SK-N-DZ (cell line): ENCODE measurements at places on chromosomes 1 and 21.

GRCh38 chr21:17651526-17651925 lies 38.8 kb upstream of the BTG3 start:
- no peak for DNase-seq

DNA sequence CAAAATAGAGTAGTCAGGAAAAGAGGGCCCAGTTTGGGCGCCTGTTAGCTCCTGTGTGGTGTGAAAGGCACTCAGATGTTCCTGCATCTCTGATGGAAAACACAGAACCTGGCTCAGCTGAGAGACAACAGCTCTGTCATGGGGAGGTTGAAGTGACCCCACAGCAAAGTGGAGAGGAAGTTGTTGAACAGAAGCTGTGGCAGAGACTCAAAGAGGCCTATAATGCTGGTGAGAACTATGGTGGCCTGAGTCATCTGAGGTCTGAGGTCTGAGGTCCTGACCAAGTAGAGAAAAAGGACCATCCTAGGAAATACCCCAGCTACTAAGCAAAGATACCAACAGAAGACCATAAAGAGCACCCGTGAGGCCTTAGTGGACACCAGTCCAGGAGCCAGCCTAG lies 45.6 kb upstream of the JAK1 start:
- no peak for DNase-seq

- no peak for DNase-seq
These were observed 5.3 kb upstream of the AMIGO1 start for GRCh38 chr1:109514846-109515245.

- DNase-seq: no peak
These were observed 23.3 kb downstream of the TTC34 start for GRCh38 chr1:2778220-2778592.

GRCh38 chr1:209045331-209046057 lies 538.0 kb upstream of the CAMK1G start:
- no peak for DNase-seq

- peak; percentile 25 for DNase-seq
These were observed 106.4 kb downstream of the TBX19 start for GRCh38 chr1:168386949-168387586.

GRCh38 chr1:232968965-232969364 lies 18.6 kb downstream of the NTPCR start:
- no peak for DNase-seq

DNA sequence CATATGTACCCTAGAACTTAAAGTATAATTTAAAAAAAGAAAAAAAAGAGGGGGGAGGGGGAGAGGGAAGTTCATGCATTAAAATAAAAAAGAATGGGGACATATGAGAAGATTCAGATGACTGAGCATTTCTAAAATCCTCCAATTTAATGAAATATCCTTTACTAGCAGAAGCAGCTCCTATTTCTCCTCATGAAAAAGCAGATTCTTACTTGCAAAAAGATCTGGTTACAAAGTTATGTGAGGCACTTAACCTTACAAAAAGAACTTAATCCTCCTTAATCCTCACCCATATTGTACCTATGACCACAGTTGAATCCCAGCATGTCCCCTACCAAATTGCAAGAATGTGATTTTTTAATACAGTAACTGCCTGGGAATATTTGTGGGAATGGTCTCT lies 298.5 kb downstream of the SRGAP2C start:
- DNase-seq: no peak

- peak; percentile 72 for DNase-seq
These were observed 56.8 kb downstream of the PLD5 start for GRCh38 chr1:242467556-242468145.

GRCh38 chr1:194795917-194796593 lies 1609.6 kb upstream of the B3GALT2 start:
- no peak for DNase-seq

GRCh38 chr1:181128592-181129497 lies 40.3 kb downstream of the IER5 start:
- DNase-seq: peak; percentile 43

GRCh38 chr1:172477216-172477615 lies 33.3 kb upstream of the PIGC start:
- no peak for DNase-seq

DNA sequence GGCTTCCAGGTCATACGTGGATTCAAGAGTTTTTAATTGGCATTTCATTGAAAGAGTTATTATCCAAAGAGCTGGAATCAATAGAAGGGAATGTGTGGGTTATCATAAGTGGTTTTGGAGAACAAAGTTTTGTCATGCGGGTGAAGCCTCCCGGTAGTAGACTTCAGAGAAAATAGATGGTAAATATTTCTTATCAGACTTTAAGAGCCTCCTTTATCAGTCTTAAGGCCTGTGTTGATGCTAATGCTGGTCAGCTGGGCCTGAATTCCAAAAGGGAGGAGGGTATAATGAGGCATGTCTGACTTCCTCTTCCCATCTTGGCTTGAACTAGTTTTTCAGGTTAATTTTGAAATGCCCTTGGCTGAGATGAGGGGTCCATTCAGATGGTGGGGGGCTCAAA lies 89.7 kb downstream of the ITSN1 start:
- no peak for DNase-seq

DNA sequence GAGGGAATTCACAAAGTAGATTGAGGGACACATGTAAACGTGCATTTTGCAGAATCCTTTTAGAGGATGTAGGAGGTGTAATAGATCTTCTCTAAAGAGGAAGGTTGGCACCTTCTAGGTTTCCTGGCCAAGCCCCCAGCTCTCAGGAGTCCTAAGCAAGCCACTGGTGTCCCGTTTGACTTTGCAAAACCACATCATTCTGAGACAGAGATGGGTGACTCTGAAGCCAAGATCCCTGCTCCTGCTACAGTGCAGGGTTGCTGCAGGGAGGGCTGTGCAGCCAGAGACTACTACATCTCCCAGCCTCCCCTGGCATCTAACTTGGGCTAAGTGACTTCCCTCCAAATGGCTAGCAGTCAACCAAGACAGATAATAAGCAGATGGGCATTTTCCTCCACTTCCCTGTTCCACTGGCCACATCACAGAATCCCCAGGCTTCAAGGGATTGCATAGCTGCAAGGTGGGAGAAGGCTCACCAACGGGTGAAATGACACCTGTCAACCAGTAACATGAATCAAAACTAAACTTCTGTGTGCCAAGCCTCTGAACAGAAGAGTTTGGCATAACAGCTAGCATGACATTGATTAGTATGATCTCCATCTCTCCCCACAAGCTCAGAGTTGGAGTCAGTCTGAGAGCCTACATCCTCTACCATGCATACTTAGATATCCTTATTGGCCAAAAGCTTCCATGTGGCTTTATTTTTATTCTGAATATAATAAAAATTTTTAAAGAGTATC lies 129.6 kb upstream of the COA6 start:
- no peak for DNase-seq

GRCh38 chr1:159132271-159132881 lies 39.0 kb upstream of the CADM3 start:
- peak; percentile 52 for DNase-seq

- no peak for DNase-seq
These were observed 52.6 kb downstream of the CD247 start for GRCh38 chr1:167465743-167466142.

- no peak for DNase-seq
These were observed 700.4 kb upstream of the RGS18 start for GRCh38 chr1:191457889-191458288.

GRCh38 chr1:2555634-2556276 lies 416 bp upstream of the TNFRSF14 start:
- no peak for DNase-seq

- no peak for DNase-seq
These were observed 12.4 kb downstream of the FYB2 start for GRCh38 chr1:56806804-56807203.

DNA sequence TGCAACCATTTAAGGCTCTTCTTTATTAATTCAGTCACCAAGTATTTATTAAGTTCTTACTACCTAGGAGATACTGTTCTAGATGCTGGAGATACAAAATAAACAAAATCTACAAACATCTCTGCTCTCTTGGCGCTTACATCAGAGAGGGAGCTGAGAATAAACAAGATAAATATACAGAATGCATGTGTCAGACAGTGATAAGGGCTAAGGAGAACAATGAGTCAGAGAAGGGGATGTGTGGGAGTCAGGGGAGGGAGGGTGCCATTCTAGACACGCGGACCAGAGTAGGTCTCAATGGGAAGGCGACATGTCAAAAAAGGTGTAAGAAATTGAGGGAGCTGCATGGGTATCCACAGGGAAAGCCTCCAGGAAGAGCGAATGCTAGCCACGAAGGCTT lies 393.2 kb downstream of the RWDD3 start:
- no peak for DNase-seq

GRCh38 chr1:216181590-216181989 lies 241.7 kb downstream of the USH2A start:
- no peak for DNase-seq

DNA sequence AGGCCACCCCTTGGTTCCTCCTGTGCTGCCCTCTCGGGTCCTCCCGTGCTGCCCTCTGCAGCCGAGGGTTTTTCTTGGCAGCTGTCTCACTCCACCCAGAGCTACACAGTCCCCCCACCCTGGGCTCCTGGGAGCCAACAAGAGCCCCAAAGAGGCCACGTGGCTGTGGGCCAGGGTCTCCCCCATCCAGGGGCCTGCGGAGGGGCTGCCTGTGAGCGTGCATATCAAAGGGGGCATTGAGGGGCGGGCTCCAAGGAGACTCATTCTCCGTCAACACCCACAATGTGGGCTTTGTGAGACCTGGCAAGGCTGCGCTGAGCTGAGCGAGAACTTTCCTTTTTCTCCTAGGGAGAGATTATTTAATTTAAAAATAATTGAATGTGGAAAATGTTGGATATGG lies 108.7 kb upstream of the ARHGEF16 start:
- DNase-seq: no peak

DNA sequence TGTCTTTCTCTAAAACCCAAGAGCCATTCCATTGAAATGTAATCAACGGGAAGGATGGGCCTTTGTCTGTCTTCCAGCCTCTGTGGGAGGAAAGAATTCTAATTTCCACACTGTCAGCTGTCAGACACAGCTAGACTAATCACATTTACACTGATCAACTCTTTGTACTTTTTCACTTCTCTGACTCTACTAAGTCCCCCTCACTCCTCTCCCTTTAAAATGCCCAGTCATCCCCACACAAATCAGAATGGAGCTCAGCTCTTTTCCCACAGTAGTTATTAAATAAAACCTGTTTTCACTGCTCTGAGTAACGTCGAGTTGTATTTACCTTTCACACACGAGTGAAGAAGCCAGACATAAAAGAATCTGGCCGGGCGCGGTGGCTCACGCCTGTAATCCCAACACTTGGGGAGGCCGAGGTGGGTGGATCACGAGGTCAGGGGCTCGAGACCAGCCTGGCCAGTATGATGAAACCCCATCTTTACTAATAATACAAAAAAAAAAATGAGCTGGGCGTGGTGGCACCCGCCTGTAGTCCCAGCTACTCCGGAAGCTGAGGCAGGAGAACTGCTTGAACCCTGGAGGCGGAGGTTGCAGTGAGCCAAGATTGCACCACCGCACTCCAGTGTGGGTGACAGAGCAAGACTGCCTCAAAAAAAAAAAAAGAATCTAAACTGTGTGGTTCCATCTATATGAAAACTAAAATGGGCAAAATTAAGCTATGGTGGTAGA lies 13.3 kb downstream of the ZBTB8OS start:
- no peak for DNase-seq

- no peak for DNase-seq
These were observed 44.5 kb downstream of the BCL9 start for GRCh38 chr1:147585640-147586383.

DNA sequence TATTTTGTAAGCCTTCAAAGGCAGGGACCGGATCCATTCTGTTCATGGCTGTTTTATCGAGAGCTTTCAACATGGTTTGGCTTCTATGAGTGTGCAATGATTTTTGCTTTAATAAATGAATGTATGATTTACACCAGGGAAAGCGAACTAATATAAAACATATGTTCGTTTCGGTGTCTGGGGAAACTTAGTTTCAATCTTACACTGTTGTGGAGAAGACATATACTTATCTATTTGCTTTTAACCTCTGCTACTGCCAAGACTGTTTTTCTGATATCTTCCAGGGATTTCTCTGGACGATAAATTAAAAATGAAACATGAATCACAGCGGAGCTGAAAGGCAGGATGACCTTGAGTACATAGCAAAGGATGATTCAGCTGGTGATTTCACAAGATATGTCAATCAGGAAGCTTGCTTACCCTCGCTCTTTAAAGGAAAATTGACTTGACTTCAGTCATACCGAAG lies 14.7 kb upstream of the CYYR1 start:
- peak; percentile 94 for DNase-seq

DNA sequence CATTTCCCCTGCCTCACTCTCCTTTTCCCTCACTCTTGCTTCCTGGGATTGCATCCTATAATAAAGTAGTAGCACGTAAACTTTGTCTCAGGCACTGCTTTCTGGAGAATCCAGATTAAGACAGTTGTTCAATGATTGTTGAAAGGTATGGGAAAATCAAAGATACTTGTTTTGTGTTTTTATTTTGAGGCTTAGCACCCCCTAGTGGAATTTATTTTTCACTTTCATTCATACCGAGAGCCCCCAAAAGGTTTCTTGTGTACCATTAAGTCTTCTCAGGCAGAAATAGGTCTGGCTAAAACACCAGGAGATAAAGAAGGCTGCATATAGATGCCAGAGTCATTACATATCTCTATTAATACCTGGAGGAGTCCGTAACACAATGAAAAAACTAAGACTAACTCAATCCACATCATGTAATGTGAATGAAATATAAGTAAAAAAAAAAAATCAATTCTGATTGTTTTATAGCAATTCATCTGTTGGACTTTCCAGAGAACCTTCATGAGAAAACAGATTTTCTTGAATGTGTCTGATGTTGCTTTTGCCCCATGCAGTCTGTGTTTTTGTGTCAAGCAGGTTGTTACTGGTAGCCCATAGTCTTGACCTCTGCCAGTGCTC lies 103.5 kb downstream of the RPE65 start:
- peak; percentile 23 for DNase-seq
